Esophagus mucosa (tissue), 1 donor: ENCODE measurements at places on chromosomes 12 and 14.

DNA sequence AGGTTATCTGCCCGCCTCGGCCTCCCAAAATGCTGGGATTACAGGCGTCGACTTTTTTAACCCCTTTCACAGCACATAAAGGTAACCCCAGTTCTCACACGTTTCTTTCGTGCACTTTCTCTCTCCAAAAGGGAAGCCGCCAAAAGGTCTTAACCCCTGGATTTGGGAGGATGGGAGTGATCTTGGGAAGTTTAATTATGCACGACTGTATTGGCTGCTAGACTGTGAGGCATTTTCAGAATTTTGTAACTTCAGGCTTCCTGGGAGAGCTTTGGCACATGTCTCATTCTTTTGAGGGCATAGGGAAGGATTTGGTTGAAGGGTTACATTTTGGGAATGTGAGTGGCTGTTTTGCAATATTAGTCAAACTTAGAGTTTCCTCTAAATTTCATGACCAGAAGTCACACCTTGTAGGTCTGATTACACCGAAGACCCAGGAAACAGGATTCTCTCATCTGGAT is 1.4 kb upstream of the SMARCC2 start:
- no peak for ATAC-seq

GRCh38 chr12:131152587-131152986 is 198.9 kb downstream of the ADGRD1 start:
- no peak for ATAC-seq

- peak; percentile 64 for ATAC-seq
Observed at GRCh38 chr14:99508896-99509629, 27.9 kb downstream of the CCNK start.

GRCh38 chr12:27243006-27243405 is 1.1 kb upstream of the STK38L start:
- no peak for ATAC-seq
